ENCODE measurements at places on chromosomes 12 and 14.

GRCh38 chr12:5444520-5444919 lies 12.6 kb downstream of the NTF3 start:
- no peak for DNase-seq

DNA sequence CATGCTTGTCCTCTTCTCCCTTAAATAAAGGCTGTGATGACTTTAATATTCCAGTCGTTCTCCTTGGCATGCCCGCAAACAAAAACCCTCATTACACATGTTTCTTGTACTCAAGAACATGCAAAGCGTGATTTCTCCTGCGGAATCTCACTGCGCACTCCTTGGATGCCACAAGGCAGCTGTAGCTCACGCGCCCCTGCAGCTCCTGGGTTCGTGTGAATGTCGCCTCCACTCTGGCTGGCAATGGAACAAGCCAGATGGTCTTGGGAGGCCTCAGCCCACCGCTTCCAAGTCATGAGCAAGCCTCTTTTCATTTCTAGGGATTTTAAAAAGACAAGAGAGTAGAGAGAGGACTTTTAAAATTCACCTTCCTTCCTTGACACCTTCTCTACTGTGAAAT lies 403.8 kb downstream of the PCNX1 start:
- no peak for DNase-seq

GRCh38 chr14:77869340-77869739 lies 69.4 kb downstream of the ADCK1 start:
- DNase-seq: no peak

DNA sequence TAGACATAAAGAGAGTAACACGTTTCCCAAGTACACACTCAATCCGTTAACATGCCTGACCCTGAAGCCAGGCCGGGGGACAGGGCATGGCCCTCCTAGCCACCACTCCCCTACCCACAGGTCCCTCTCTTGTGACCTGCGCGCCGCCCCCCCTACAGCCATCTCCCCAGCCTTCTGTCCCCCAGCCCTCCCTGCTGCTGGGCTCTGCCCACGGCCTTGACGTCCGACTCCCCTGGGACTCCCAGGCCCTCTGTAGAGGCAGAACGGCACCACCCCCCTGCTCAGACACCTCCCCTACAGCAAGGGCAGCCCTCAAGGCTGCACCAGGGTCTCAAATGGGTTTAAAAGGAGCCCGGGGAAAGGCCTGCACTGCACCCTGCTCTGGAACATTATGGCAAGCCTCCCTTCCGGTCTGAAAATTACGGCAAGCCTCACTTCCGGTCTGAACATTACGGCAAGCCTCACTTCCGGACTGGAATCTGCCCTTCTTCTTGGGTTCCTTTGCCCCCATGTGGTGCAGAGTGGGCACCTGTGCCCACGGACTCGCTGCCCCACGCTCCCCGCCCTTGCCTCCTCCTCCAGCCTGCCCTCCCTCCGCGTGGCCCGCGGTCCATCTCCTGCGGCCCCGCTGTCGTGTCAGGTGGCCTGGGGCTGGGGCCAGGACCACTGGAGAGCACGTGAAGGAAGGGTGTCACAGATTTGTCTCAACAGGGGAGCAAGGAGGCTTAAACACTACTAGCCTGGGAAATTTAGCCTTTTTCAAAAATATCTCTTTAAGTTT lies 77.6 kb downstream of the MOK start:
- no peak for DNase-seq

GRCh38 chr12:113862590-113863454 lies 103.3 kb downstream of the RBM19 start:
- DNase-seq: no peak

DNA sequence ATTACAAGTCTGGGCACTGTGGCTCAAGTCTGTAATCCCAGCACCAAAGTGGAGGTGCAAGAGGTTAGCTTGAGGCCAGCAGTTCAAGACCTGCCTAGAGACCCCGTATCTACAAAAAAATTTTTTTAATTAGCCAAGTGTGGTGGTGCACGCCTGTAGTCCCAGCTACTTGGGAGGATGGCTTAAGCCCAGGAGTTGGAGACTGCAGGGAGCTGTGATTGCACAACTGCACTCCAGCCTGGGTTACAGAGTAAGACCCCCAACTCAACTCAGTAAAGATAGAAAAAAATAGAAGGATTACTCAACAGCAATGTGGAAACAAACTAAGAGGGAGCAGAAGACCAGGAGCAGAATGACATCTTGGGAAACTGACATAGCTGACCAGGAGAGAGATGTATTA lies 13.3 kb downstream of the SBNO1 start:
- no peak for DNase-seq

- no peak for DNase-seq
Observed at GRCh38 chr12:113155646-113156045, 6.1 kb downstream of the CFAP73 start.

DNA sequence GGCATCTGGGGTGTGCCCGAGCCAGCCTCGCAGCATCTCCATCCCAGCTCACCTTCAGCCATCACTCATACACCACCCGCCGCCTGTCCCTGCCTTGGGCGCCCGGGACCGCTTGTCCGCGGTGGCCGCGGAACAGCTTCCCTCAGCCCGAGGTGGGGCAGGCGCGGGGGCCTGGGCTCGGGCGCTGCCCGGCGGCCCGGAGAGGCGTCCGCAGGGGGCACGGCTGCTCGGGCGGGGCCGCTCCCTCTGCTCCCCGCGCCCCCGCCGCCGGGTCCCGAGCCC lies 430 bp downstream of the SLC41A2 start:
- DNase-seq: peak; percentile 13

GRCh38 chr12:113506867-113507266 lies 35.2 kb upstream of the LHX5 start:
- DNase-seq: no peak

- no peak for DNase-seq
Observed at GRCh38 chr12:114687802-114688201, 3.8 kb upstream of the TBX3 start.

DNA sequence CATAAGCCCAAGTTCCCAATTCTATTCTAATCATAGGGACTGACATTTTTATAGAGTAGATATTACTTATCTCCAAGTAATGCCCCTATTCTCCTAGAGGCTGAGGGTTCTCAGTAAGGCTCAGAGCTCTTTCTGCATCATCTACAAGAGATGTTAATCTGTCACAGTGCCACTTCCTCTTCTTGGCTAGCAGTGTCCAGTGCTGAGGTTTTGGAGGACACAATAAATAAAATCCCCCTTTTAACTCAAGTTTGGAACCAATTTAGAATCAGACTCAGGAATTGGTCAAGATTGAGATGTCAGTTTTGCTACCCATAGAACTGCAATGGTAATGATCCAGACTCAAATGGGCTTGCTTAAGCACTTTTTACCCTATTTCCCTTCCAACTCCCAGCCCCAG lies 154.1 kb upstream of the ARID2 start:
- DNase-seq: no peak

GRCh38 chr12:39723831-39724230 lies 104.2 kb upstream of the ABCD2 start:
- DNase-seq: no peak

GRCh38 chr14:69214393-69214792 lies 23.1 kb downstream of the EXD2 start:
- DNase-seq: no peak

DNA sequence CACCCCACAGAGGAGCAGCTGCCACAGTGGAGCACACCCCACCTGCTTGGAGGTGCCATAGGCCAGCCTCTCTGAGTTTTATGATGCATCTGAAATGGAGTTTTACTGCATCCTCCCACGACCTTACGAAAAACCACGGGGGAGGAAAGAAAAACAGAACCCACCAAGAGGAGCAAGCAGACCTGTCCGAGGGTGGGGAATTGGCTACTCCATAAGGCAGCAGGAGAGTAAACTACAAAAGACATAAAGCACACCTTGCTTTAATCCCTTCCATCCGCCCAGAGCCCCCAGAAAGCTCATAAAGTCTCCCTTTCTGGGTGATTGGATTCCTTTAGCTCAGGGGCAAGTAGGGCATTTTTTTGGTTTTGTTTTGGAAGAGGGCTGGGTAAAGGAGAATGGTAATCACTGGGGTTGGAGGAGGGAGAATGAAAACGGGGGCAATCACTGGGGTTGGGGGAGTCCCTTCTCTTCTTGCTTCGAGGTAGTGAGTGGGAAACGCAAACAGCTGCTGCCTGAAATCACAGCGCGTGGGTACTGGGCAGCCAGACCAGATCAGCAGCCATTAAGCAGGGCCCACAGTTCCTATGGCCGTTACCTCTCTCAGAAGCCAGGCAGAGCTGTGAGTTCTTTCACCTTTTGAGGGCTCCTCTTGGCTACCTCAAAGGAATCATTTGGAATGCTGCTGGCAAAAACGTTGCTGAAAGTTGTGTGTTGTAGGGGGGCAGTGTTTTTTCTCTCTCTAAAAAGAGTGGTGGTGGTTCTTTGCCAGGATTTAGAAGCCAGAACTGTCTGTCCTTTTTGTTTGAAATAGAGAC lies 433.6 kb downstream of the ZFP36L1 start:
- no peak for DNase-seq

DNA sequence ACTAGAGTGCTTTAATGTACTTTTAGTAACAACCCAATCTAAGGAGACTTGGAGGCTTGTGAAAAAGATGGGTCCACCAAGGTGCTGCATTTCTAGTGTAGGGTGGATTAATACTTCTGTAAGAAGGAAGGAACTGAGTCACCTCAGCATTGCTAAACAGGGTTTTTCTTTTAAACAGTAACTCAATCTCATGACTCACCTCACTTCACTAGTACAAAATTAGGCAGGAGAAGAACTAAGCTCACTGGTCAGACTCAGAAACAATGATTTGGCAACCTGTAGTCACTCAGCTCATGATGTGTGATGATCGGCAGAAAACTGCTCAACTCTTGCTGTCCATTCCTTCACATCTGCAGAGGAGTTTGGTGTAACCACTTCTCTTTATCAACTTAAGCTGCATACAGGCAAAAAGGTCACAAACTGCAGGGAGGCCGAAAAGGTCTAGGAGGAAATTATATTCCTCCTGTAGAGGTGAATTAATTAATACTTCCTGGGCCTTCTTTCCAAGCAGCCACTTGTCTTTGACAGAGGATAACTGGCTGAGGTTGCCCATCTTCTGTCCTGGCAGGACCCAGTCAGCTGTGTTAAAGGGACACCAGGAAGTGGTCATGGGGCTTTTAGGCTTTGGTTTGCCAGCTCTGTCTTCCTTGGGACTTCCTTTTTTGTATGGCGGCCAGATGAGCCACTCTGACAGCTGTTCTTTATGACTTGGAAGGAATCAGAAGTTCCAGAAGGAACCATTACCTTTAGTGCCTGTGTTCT lies 466.9 kb downstream of the FUT8 start:
- DNase-seq: no peak

GRCh38 chr12:111789779-111790178 lies 23.0 kb downstream of the ALDH2 start:
- DNase-seq: no peak

- DNase-seq: no peak
Observed at GRCh38 chr14:69715725-69716477, 51.0 kb upstream of the SRSF5 start.

GRCh38 chr14:78519863-78520262 lies 349.7 kb downstream of the NRXN3 start:
- DNase-seq: peak; percentile 7

- DNase-seq: no peak
Observed at GRCh38 chr12:88493636-88494035, 86.6 kb downstream of the KITLG start.

DNA sequence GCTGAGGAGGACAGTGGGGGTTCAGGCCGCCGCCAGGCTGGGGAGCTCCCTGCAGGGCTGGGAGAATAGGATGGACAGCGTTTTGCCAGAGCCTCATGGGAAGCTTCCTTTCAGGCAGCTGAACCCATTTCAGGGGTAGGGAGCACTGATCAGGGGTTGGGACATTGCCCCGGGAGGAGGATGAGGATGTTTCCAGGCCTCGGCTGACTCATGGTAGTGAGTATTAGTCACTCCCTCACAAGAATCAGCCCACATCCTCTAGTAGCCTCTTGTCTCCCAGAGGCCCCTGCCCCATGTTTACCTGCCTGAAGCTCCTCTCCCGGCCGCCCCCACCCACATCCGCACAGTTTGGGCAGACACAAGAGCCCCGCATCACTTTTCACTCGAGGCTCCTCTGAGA lies 89.8 kb downstream of the ZFP36L1 start:
- no peak for DNase-seq

- no peak for DNase-seq
Observed at GRCh38 chr14:68655911-68656316, 137.0 kb downstream of the ZFP36L1 start.

DNA sequence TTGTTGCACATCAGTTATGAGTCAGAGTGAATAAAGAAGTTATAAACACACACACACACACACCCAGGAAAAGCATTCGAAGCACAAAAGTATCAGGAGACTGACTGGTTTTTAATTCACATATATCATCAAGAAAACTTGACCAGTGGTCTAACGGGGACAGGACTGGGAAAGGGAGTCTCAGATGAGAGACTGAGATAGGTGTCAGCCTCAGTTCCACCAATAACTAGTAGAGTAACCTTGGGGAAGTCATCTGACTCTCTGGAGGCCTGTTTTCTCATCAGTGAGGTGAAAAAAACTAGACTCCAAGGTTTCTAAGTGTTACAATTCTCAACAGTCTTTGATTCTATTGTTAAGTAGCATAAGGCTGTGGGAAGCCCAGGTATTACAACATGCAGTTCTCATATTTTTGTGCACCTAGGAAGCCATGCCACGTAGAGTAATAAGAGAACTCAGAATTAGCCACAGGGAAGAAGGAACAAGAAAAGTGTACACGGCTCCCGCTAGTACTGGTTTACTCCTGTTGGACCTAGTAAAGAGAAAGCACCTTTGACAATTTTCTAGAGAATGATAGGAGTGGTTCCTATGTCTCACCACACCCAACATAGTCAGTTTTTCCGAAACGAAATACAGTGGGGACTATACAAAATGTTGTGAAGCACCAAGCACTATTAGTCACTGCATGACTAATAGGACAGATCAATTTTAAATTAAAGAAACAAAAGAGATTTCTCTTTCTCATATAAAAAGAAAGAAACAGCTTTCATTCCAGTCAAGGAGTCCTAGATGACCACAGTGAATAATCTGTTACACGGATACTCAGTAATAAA lies 5.0 kb downstream of the PPTC7 start:
- DNase-seq: peak; percentile 24

GRCh38 chr12:6996040-6996441 lies 22.2 kb downstream of the LPCAT3 start:
- no peak for DNase-seq

DNA sequence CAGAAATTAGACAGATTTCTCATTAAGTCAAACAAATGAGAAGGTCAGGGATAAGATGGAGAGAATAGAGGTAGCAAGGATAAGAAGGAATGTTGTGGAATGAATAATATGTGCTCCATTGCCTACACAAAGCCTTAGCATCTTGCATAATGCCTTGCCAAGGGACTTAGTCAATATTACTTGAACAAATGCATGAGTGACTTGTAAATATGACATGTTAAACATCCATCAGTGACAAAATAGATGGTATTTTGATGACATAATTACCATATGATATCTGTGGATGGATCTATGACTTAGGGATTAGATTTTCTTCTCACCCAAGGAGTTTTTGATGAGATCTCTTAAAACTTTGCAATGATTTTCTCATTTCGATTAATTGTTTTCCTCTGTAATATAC lies 194.1 kb upstream of the RASSF8 start:
- DNase-seq: no peak

GRCh38 chr14:63777024-63777423 lies 49.2 kb upstream of the SGPP1 start:
- no peak for DNase-seq

Measured in GM12891 (cell line).